Activated CD4-positive, alpha-beta T cell treated with anti-CD3 and anti-CD28 coated beads for 48 hours (primary cell): ENCODE measurements at places on chromosomes 2 and 18.

GRCh38 chr2:239299218-239299939 is 101.4 kb downstream of the HDAC4 start:
- no peak for DNase-seq

GRCh38 chr18:63613420-63613819 is 26.3 kb downstream of the SERPINB13 start:
- DNase-seq = no peak

DNA sequence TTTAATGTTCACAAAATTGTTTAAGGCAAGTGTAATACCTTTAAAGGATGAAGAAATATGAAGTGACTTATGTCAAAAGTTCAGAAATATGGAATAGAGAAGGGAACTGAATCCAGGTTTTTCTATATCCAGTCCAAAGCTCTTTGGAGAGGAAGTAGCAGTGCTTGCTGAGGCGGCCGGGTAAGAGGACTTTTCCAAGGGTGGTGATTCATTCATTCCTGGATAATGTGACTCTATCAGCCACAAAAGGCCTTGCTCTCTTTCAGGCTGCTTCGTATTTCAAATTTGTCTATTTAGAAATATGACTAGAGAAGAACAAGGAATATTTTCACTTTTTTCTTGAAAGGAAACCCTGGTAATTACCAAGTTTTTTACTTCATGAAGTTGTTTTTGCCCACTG is 830.1 kb upstream of the ZEB2 start:
- no peak for DNase-seq

DNA sequence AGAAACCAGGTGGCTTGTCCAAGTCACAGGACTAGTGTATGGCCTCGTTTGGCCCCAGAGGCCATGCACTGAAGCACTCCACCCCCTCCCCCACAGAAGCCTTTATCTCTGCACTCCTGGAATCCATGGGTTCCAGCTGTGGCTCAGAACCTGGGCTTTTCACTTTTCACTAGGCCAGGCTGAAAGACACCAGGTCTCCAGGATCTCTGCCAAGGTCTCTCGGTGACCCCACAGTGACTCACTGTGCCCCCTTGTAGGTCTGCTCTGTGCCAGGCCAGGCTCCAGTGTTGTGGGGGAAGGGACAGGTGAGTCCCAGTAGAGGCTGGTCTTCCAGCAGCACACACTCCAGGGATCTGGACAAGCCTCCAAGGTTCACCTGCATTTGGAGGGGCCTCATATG is 31.0 kb upstream of the GLI2 start:
- DNase-seq = no peak

DNA sequence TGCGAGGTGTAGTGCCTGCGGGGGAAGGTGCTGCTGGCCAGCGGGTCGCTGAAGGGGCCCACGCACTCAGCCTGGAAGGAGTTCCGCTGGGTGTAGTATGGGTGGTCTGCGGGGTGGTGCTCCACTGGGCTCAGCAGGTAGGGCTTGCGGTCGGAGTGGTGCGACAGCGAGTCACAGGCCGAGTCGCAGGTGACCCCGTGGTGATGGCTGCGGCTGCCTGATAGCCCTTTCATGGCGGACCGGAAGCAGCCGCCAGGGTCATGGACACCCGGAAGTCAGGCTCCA is 429.8 kb downstream of the TGIF1 start:
- DNase-seq = no peak

- DNase-seq = no peak
Measured at GRCh38 chr2:232133078-232133477, 171.6 kb downstream of the DIS3L2 start.

GRCh38 chr2:181894381-181894780 is 2.9 kb downstream of the ITPRID2 start:
- DNase-seq = no peak

DNA sequence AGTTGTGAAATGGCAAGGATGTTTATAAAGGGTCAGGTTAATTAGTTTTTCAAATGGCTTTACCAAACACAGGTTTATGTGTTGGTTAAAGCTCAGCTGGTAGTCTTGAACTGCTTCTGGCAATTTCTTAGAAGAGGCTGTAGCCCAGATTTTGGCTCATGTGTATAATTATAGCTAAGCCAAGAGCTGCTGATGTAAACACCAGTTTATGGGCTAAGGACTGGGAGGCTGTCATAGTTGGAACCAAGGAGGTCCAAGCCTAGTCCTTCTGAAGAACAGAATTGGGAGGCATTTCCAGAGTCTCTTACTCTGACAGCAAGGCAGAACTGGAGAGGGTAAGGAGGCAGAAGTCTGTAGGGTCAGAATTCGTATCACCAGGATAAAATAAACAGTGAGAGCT is 25.4 kb downstream of the UBE2E3 start:
- no peak for DNase-seq

DNA sequence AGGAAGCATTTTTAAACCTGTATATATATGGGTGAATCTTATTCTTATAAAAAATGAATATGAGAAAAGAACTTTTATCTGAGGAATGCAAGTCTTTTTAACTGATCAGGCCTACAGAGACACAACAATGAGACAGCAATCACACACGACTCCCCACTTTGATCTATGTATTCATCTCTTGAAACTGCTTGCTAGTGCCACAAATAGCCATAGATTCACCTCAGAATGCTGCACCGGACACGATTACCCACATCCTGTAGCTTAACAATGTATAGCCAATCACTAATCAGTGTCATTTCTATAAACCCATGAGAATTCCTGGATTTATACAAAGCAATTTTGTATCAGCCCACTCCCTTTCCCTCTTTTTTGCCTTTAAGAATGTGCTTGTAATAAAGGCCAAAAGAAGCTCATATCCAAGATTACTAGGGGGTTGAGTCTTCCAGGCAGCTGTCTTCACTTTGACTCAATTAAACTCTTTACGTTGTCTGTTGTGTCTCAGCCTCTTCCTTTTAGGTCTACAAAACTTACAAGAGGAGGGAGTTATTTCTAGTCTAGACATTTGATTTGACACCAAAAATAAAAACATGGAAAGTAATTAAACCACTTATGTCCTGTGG is 94.9 kb downstream of the MBD2 start:
- DNase-seq = no peak

DNA sequence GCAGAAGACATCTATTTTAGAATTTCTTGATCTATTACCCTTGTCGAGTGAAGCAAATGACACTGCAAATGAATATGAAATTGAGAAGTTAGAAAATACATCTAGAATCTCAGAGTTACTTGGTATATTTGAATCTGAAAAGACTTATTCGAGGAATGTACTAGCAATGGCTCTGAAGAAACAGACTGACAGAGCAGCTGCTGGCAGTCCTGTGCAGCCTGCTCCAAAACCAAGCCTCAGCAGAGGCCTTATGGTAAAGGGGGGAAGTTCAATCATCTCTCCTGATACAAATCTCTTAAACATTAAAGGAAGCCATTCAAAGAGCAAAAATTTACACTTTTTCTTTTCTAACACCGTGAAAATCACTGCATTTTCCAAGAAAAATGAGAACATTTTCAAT is 370.4 kb downstream of the XIRP2 start:
- no peak for DNase-seq

- no peak for DNase-seq
Measured at GRCh38 chr2:19933351-19933981, 31.7 kb upstream of the TTC32 start.

DNA sequence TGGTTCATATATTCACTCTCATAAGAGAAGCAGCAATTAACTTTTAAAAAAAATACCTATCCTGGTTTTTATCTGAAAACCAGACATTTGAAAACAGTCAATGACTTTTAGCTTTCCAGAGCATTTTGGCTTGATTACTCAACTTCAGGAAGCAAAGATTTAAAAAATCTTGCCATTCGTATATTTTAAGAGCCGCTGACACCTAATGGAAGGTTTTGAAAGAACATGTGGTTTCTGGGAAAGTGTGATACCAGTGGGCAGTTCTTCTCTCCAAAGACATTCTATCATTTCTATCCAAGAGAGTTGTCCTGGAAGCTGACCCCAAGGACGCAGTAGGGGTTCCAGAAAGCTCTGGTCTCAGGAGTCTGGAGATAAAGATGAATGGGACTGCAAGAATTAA is 234.7 kb downstream of the TTC32 start:
- DNase-seq = no peak

GRCh38 chr2:10163498-10164486 is 41.3 kb downstream of the RRM2 start:
- DNase-seq = no peak
